ENCODE measurements at places on chromosomes 2 and 18.
A peak's percentile ranks its signal among the peaks of the same experiment; 100 is the strongest.

DNA sequence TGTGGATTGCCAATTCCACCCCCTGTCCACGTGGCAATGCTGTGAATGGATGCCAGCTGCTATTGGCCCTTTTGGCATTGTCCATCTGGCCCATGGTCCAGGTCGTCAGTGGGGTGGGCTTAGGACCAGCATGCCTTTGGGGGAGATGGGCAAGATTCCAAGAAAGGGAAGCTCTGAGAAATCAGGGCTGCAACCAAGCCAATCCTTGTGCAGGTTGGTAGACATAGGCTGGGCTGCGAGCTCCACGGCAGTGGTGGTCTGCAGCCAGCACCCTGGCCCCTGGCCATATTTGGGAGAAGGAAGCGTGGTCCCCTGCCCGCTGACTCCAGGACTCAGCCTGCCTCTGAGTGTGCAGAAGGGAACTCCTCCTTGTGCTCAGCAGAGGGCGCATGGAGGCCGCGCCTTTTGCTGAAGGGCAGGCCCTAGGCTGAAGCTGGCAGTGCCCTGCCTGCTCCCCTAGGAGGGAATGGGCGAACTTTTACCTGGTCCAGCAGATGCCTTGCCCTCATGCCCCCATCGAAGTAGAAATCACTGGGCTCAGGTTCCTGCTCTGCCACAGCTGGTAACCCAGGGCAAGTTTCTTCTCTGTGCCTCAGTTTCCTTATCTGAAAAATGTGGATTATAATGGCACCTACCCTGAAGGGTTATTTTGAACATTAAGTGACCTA, 5.4 kb downstream of the SPR start:
- DNase-seq: peak; percentile 48

GRCh38 chr2:70828914-70829824, 6.4 kb downstream of the CD207 start:
- no peak for DNase-seq

- DNase-seq: no peak
Measured at GRCh38 chr18:61209801-61210200, 123.4 kb upstream of the CDH20 start.

- DNase-seq: peak; percentile 74
Measured at GRCh38 chr2:191148791-191149190, 2.0 kb downstream of the STAT4 start.

GRCh38 chr18:8657873-8658470, 47.4 kb upstream of the MTCL1 start:
- no peak for DNase-seq

DNA sequence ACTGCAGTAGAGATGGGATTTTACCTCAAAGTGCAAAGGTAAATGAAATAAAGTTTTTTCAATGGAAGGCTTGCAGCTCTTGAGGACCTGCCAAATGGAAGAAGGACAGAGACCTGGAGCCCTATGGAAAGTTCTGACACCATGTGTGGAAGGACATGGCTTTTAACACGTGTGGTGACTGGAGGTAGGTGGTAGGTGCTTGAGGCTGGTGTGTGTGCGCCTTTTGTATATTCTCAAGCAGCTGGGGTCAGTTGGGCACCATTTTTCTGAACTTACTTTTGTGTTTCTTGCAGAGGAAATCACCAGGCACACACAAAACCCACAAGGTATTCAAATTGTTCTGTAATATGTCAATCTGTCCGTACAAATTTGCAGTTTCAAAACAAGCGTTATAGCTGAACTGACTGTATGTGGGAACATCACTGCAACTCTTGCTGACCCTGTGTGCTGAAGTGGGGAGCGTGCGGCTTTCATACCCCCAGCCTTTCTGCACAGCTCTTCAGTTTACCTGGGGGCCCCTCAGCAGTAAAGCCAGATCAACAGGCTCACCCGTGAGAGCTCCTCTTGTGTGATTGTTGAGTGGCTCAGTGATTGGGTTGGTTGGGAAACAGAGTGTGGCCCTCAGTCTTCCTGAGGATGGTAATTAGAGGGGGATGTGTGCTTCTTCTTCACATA, 363 bp downstream of the GREB1 start:
- no peak for DNase-seq

GRCh38 chr2:45068571-45069140, 59.4 kb upstream of the SIX2 start:
- DNase-seq: no peak

DNA sequence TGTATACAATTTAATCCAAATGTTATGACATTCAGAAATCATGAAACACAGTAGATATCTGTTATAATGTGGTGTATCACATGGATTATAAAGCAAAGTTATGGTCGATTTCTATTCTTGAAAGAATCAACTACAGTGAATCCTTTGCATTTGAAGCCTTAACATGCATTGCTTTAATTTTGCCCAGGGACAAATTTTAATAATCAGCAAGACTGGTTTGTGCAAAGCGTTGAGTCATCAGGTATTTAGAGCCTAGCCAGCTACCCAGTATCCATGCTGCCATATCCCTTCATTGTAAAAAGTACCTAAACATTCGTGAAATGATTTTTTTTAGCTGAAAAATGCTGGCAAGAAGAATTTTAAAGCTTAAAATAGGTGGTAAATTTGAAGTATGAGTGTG, 8.9 kb upstream of the SPDYA start:
- no peak for DNase-seq

GRCh38 chr2:226726546-226726945, 73.1 kb downstream of the IRS1 start:
- no peak for DNase-seq

DNA sequence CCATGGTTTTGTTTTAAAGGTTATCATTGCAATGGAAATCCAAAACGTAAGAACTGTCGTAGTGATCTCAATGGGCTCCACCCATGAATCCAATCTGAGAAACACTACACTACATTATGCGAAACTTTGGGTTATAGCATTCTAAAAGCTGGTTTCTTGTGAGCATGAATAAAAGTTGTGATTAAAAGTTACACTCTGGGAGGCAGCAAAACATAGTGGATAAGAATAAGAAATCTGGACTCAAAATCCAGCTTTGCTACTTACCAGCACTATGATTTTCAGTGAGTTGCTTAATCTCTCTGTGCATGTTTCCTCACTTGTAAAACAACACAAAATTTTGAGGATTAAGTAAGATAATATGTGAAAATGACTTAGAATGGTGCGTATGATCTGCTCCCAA, 25.7 kb upstream of the THOC1 start:
- no peak for DNase-seq

GRCh38 chr2:37733251-37733650, 61.8 kb upstream of the CDC42EP3 start:
- DNase-seq: no peak

DNA sequence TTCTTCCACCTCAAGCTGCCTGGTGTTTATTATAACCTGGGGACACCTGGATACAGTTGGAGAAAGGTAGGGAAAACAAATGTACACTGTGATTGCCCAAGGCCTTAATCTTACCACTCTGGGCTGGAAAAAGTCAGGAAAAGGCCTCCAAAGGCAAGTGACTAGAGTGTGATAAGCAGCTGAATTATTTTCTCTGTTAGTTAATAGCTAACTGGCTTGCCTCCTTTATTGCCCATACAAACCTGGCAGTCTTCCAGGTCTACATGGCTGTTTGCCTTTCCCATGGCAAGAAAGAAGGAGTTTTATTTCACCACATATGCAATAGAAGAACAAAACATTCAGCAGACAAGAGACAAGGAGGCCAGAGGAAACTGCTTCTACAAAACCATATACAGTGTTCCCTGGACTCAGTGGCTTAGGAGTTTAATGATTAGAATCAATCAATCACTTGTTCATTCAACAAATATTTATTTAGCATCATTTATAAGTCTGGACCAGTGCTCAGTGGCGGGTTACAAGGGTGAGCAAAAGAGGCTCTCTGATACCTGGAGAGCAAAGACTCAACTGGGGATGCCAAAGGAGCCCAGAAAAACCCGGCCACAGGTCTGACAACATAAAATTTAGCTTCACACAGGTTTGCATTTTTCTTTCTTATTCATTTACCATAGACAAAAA, 27.5 kb upstream of the SUCLG1 start:
- DNase-seq: no peak

- no peak for DNase-seq
Measured at GRCh38 chr2:3743951-3744555, 40.7 kb downstream of the DCDC2C start.

DNA sequence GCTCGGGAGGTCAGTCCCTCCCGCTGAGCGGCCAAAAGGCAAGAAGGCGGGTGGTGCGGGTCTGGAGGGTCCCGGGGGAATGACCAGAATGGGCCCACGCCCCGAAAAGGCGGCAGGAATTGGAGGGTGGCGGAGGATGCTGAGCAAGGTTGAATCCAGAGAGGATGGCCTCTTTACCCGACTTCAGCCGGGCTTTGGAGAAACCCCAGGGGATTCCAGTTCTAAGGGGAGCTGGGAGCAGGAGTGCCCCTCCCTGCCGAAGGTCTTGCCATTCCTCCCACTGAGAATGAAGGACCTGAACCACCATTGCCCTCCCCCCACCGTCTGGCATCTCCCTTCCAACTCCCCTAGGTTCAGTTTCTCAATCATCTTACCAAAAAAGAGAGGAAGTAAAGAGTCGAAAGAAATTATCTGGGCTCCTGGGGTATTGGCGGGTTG, 38.9 kb upstream of the ATP6V1B1 start:
- no peak for DNase-seq

- DNase-seq: no peak
Measured at GRCh38 chr2:206112108-206112507, 26.1 kb upstream of the INO80D start.

DNA sequence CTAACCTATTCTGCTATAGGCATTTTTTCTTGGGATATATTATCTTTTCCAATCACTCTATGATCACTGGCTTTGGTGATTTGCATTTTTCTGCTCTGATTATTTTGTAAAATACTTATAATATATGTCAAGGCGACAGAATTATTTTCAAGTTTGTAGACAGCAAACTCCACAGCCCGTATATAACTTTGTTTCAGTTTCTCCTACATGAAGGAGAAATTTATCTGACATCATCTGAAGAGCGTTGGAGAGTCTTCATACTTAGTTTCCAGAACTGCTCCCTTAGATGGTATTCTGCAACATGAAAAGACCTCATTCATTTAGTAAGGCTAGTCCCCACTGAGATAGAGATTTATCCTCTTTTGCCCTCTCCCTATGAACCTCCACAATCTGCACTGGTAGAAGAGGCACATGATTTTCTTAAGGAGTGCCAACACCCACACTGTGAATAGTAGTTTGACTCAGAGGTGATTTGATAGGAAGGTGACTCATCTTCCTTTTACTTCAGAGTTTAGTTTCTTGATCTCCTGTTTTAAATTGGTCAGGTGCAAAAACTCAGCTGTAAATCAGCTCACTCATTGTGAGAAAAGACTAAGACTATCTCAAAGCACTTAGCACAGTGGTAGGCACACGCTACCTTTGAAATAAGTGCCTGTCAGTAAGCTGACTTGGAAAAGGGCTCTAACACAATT, 1848.6 kb upstream of the CELF4 start:
- no peak for DNase-seq

DNA sequence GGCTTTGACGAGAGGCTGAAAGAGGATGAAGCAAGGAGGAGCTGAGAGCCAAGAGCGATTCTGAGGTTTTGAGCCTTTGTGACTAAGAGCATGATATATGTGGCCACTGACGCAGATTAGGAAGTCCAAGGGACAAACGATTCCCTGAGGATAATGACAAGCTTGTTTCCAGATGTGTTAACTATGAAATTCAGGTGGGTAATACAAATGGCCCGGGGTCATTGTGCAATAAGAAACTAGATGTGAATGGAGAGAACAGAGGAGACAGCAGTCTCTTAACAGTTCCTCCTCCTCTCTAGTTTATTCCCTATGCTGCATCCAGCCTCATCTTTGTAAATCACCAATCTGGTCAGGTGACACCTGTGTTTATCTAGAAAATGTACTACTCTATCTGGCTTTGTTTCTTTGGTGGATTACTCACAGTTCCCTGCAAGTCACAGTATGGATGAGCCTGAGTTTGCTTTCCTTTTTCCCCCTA, 84.2 kb downstream of the SOCS6 start:
- DNase-seq: no peak

- DNase-seq: no peak
Measured at GRCh38 chr2:208024091-208024490, 1.2 kb downstream of the PLEKHM3 start.

- DNase-seq: no peak
Measured at GRCh38 chr2:12759248-12759647, 42.5 kb downstream of the TRIB2 start.

- DNase-seq: no peak
Measured at GRCh38 chr2:117686699-117687098, 127.8 kb upstream of the DDX18 start.

- no peak for DNase-seq
Measured at GRCh38 chr18:41144441-41144840, 810.6 kb upstream of the PIK3C3 start.

DNA sequence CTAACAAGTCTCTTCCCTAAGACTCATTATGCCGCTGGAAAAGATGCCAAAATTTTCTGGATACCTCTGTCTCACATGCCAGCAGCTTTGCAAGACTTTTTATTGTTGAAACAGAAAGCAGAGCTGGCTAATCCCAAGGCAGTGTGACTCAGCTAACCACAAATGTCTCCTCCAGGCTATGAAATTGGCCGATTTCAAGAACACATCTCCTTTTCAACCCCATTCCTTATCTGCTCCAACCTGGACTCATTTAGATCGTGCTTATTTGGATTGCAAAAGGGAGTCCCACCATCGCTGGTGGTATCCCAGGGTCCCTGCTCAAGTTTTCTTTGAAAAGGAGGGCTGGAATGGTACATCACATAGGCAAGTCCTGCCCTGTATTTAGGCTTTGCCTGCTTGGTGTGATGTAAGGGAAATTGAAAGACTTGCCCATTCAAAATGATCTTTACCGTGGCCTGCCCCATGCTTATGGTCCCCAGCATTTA, 26.3 kb downstream of the DHRS9 start:
- no peak for DNase-seq

- no peak for DNase-seq
Measured at GRCh38 chr18:63192885-63193349, 126.7 kb downstream of the BCL2 start.

DNA sequence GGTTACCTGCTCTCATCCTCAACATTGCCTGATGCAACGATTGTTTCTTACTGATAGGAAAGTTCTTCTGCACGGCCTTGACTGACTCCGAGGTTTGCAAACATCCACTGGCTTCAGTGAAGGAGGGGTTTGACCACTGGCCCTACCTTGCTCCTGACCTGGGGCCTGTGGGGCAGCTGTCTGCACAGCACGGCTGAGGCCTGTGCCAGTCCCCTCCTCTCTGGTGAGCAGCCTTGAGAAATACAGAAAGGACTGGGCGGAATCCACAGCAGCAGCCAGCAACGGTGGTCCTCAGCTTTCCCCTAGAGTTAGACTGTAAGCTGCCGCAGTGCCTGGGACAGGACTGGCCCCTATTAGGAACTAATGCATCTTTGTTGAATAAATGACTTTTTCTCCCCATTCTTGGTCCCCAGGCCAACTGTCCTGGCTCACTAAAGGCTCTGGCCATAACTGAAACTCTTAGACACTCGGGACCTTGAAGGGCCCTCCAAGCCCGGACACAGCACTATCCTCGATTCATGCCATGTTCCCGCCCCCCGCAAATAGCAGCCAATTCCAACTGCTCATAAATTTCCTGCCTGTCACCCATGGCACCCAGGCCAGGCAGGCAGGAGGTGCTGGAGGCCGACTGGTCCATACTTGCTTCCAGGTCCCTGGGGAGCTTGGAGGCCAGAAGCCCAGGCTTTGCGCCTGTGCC, 26.7 kb downstream of the ATOH8 start:
- no peak for DNase-seq

Measured in central memory CD4-positive, alpha-beta T cell (primary cell).